ENCODE measurements at places on chromosomes 2 and 18. TPM values are rescaled to one million over a fixed set of nuclear protein-coding genes. Genes with fewer than 3 reads are reported as not detected.

GRCh38 chr18:30280861-30281470, 761.6 kb downstream of the DSC3 start:
- no peaks in the 10 kb centered on the region for H3K36me3 ChIP-seq
- H3K4me3 ChIP-seq = no peak overlapping the region
- H3K27me3 ChIP-seq = no peaks in the 10 kb centered on the region
- no peaks in the 10 kb centered on the region for H3K4me1 ChIP-seq
- no peak overlapping the region for H3K27ac ChIP-seq
- no peak for DNase-seq

PREPL gene
- total RNA-seq = 27.8 TPM

GRCh38 chr2:147679191-147679954, 165.5 kb upstream of the ACVR2A start:
- no peak for DNase-seq
- no peak overlapping the region for H3K27ac ChIP-seq
- H3K4me3 ChIP-seq = no peak overlapping the region
- no peaks in the 10 kb centered on the region for H3K4me1 ChIP-seq

ESPNL gene
- 0.09 TPM for total RNA-seq

GRCh38 chr2:193883820-193884219, 1689.1 kb upstream of the TMEFF2 start:
- no peak overlapping the region for H3K27ac ChIP-seq
- no peak for DNase-seq
- no peak overlapping the region for H3K4me3 ChIP-seq
- H3K27me3 ChIP-seq = no peaks in the 10 kb centered on the region
- no peaks in the 10 kb centered on the region for H3K4me1 ChIP-seq

DNA sequence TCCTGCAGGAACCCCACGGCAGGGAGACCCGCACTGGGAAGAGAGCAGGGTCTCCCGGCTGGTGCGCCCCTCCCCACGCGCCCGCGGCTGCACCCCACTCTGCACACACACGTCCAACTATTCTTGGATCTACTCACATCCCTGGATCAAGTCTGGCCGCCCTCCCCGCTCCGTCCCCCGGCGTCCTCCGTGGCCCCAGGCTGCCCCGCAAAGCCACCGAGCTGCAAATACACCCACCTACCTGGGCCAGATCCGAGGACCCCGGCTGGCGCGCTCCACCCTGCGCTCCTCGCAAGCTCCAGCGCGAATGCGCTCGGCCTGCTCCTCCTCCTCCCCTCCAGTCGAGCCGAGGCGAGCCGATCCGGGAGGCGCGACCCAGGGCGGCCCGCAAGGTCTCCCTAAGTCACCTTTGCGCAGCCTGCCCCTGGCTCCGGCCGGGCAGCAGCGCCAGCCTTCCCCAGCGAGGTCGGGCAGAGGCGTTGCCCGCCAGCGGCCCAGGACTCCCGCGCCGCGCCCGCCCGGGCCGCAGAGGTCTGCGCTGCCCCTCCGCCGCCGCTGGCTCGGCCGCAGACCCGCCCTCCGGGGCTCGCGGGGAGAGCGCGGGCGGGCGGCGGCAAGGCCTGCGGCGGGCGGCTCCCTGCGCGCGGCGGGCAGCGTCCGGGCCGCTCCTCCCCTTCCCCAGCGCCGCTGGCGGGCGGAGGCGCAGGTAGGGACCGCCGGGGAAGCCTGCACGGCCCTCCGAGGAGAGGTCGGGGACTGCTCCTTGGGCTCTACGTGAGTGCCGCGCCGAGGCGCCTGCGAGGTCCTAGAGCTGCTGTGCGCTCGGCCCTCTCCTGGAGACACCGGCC, 126.0 kb downstream of the OSBPL1A start:
- H3K4me1 ChIP-seq = peaks cover 1% of the 10 kb centered on the region
- no peaks in the 10 kb centered on the region for H3K36me3 ChIP-seq
- H3K4me3 ChIP-seq = no peak overlapping the region
- peaks cover 53% of the 10 kb centered on the region for H3K27me3 ChIP-seq
- no peak overlapping the region for H3K27ac ChIP-seq
- DNase-seq = peak; percentile 51

DNA sequence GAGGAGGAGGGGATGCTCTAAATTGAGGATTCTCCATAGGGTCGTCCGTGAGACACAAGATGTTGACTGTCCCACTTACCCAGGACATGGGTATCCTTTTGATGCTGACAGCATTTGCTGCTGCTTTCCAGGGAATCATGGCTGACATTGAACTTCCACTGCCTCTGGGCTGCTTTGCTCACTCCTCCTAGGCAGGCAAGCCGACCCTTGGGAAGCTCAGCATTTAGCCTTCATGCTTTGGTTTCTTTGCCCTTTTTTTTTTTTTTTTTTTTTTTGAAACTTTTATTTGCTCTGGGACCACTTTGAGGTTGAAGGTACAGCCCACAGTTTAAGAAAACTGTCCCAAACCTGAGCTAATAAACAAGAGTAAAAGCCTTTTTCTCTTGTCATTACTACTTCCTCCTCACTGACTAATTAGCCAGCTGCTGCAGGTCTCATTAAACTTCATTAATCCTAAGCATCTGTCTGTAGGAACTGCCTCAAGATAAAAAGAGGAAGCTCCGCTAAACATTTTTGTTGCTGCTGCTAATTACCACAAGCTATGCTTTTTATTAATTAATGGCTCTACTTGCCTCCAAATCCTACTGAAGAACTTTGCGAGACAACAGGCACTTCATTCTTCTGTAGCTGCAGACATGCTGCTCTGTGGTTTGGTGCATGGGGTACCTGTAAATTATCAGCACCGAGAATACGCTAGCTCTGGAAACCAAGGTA, 125.4 kb downstream of the SPTBN1 start:
- no peak for DNase-seq
- H3K27me3 ChIP-seq = no peaks in the 10 kb centered on the region
- H3K27ac ChIP-seq = peak overlapping the region; percentile 83
- peak overlapping the region; percentile 67 for H3K4me3 ChIP-seq

ZBTB7C gene
- total RNA-seq = not detected

DNA sequence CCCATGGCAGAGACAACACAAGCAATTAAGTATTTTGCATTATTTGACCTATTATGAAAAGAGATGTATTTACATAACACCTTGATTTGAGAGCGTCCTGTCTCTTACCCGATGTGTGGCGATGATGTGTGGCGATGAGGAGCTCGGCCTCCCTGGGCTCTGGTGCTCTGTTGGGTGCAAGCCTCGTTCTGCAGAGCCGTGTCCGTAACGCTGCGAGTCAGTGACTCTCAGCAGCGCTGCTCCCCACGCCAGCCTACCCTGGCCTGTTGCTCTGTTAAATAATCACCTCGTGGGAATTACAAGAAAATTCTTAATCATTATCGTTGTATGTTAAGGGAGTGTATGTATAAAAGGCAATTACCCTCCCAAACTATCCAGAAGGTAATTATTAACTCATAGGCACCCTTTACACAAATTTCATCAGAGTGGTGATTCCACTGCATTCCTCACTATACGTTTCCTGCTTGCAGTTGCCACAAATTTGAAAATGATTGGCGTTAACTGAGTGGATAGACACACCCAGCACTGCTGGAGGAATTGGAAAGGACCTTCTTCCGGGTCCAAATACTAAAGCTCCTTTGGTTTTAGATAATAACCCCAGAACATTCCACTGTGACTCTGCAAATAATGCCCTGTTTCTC, 52.0 kb upstream of the NFATC1 start:
- no peak for DNase-seq
- H3K4me3 ChIP-seq = no peak overlapping the region
- H3K27me3 ChIP-seq = no peaks in the 10 kb centered on the region
- H3K4me1 ChIP-seq = peaks cover 4% of the 10 kb centered on the region
- H3K27ac ChIP-seq = no peak overlapping the region
- H3K36me3 ChIP-seq = peaks cover 29% of the 10 kb centered on the region
